ACHN (cell line): ENCODE measurements at places on chromosomes 7 and 10.
A peak's percentile ranks its signal among the peaks of the same experiment; 100 is the strongest.

DNA sequence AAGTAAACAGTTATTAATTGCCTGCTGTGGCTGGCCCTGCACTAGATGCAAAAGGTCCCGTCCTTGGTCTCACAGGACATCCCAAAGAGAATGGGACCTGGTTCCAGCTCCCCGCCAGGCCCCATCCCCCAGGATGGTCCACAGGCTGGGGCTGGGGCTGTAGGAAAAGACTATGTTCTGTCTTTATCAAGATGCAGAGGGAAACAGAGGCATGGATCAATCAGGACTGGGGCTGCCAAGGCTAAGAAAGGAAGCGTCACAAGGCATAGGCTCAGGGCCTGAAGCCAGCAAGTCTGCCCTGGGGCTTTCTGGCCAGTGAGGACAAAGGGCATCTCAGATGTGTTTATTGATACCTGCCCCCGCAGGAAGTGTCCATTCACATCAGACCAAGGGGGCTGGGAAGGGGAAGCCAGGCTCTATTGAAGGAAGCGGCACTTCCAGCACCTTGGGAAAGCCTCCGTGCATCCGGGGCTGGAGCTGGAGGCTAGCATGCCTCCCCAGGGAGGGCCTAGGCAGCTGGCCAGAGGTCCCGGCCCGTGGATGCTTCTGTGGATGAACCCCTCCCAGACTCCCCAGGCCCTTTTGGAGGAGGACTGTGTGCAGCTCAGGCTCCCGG lies 5.8 kb downstream of the VSIR start:
- no peak for DNase-seq

GRCh38 chr7:20114468-20114867 lies 102.7 kb downstream of the MACC1 start:
- no peak for DNase-seq

GRCh38 chr10:51010977-51011376 lies 63.3 kb upstream of the PRKG1 start:
- DNase-seq, result peak; percentile 48

DNA sequence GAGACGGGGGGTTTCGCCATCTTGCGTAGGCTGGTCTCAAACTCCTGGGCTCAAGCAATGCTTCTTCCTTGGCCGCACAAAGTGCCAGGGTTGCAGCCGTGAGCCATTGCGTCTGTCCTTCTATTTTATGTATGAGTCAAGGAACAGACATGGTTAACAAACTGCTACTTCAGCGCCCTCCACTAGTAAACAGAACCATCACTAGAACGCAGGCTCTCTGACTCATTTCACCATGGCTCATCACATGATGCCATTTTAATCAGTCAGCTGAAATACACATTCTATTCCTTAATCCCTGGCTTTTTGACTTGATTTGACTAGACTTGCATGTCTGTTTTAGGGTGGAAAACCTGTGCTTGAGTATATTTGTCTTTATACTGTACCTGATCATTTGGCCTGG lies 41.3 kb downstream of the CELF2 start:
- peak; percentile 29 for DNase-seq

DNA sequence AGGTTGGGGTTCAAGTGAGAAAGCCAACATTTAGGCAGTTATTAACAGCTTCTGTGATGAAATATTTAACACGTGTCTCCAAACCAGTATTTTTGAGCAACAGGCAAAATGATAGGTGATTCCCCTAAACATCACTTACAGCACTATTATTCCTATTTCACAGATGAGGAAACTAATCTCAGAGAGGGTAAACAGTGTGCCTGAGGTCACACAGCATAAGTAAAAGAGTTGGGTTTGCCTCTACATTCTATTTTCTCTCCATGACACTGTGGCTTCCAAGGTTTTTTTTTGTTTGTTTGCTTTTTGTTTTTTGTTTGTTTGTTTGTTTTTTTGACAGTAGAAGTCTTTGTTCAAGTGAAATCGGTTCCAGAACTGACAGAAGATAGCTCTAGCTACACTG lies 43.2 kb upstream of the PDCD4 start:
- no peak for DNase-seq

GRCh38 chr10:9786101-9786500 lies 1231.6 kb upstream of the CELF2 start:
- DNase-seq, result no peak

- DNase-seq, result peak; percentile 94
Observed at GRCh38 chr7:133512560-133512959, 259.7 kb downstream of the EXOC4 start.

DNA sequence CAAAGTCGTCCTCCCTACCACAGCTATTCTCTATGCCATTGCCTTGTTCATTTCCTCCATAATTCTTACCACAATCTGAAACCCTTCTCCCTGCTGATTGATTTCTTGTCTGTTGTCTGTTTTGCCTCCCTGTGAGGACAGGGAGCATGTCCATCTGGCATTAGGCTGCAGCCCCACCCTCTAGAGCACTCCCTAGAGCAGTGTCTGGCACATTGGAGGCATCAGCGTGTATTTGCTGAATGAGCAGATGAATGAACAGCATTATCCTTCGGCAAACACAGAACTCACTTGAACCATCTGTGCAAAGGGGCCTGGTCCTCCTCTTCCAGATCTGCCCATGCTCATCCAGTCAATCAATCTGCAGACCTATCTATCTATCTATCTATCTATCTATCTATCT lies 5.1 kb upstream of the DMBT1 start:
- no peak for DNase-seq

GRCh38 chr10:101859530-101859929 lies 15.9 kb upstream of the KCNIP2 start:
- DNase-seq, result no peak

DNA sequence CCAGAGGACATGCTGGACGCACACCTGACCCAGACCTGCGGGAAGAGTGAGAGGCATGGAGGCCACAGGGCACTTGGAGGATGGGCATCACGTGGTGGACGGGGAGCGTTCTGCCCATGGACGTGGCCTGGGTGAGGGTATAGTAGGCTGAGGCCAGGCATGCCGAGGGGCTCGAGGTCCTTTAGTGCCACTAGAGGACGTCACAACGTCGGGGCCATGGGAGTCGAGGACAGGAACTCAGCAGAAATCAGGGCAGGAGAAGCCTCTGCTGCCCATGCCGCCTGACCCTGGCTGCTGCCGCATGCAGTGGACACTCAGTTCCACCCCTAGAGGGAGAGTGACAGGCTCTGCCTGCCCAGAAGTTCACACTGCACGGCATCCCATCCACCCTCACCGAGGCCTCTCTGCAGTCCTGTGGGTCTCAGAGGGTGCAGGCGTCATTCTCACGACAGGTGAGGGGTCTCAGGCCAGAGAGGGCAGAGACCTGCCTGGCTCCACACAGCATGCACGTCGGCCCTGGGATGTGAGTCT lies 198.7 kb downstream of the ADARB2 start:
- no peak for DNase-seq

GRCh38 chr7:144812379-144813283 lies 23.2 kb downstream of the TPK1 start:
- DNase-seq, result no peak

DNA sequence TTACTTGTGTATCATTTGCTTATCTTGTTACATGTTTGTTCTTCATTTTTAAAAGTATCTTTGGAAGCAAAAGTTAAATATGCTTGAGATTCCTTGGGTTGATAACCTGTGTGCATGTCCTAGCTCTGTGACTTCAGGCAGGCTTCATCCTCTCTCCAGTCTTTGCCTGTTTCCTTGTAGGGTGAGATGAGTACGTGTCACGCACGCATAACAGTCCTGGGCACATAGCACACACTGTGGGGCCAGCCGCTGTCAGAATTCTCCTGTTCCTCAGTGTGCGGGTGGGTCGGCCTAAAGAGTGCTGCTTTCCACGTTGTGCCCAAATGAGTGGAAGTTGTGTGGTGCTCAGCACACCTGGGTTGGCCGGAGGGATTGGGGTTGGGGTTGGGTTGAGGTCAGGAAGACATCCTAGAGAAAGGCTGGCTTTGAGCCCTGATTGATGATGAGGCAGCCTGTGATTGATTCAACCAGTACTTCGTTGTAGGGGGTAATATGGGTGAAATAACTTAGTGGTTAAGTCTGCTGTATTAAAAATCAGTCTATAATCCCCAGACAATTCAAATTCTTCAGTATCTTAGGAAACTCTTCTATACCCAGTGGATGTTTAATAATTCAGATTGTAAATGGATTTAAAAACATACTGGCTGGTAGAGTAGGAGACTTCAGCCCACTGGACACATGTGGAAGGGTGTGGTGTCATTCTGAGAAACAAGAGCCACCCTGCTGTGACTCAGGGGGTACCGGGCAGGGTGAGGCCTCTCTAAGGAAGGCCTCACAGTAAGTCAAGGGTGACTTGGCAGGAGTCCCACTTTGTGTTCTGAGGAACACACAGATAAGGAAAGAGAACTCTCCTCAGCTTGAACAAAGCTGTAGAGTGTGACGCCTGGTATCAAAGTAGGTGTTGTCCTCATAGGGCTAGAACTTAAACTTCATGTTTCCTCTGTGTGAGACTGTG lies 54.8 kb downstream of the DAGLB start:
- DNase-seq, result peak; percentile 78

- no peak for DNase-seq
Observed at GRCh38 chr7:130387628-130388403, 7.5 kb downstream of the CPA1 start.

DNA sequence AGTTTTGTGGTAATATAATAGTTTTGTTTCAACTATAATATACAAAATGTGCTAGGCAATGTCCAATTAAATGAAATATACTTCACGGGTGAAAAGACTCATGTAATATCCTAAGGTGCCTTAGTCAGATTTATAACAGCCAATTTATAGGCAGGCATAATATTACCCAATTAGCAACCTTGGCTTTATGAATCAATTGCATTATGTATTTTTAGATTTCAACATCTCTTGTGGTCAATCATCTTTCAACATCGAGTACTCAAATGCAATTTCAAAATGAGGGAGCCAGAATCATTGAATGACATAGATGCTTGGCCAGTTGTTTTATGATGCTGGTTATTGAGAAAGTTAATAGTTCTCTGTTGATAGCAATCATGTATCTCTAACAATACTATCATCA lies 110.3 kb upstream of the SP8 start:
- no peak for DNase-seq

GRCh38 chr7:138295049-138295637 lies 164.9 kb upstream of the TRIM24 start:
- no peak for DNase-seq

- DNase-seq, result peak; percentile 47
Observed at GRCh38 chr7:152411389-152411788, 24.4 kb downstream of the KMT2C start.

- no peak for DNase-seq
Observed at GRCh38 chr10:26408858-26409494, 29.2 kb upstream of the APBB1IP start.

DNA sequence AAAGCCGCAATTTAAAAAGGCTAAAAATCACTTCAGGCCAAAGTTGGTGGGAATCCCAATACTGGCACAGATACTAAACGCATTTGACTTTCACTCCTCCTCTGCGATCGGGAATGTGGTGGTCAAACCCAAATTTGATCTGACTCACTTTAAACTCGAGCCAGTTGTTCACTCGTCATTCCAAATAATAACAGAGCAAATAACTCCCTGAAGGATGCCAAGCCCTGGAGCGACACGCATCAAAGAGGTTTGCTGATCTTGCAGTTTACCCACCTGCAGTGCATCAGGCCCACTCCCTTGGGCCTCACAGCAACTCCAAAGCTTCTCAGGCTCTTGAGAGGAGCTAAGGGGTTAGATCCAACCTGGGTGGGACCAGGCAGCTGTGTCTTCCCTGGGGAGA lies 12.2 kb downstream of the PTN start:
- DNase-seq, result no peak

DNA sequence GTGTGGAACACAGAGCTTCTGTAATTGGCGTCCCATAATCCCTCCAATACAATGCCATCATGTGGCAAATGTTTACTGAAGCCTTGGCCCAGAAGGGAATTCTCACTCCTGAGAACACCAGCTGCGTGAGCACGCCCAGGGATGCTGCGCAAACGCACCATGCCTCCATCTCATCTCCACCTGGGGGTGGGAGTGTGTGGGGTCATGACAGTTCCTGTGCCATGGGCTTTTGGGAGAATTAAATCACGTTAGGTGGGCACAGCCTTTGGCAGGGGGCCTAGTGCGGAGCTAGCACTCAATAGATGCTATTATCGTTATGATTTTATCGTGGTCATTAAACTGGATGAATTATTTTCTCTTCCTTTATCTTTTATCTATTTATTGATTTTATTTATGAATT lies 15.8 kb downstream of the WDFY4 start:
- no peak for DNase-seq

GRCh38 chr7:123522066-123522465 lies 12.3 kb downstream of the IQUB start:
- peak; percentile 88 for DNase-seq

GRCh38 chr10:48518986-48519385 lies 85.9 kb downstream of the ARHGAP22 start:
- DNase-seq, result no peak

DNA sequence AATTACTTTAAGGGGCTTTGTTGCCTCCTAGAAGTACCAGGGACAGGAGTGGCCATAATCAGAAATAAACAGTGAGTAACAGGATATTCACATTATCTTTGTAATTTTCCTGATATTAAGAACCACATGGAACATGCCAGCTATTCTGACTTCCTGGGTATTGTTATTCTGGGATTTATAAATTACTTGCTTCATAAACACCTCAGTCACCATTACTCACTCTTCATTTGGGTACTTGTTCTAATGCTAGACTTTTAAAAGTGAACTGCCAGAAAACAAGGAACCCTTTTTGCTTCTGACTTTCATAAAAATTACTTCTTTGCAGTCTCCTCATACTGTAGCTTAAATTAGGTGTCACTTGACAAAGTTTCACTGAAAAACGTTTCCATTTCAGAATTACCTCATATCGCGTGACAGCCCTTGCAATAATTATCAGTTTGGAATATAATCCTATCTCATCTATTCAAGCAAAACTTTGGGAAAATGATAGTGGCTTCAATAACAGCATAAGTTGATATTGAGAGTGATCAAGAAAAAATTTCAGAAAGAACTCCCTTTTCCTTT lies 29.8 kb downstream of the CABCOCO1 start:
- DNase-seq, result no peak

- no peak for DNase-seq
Observed at GRCh38 chr7:134179036-134180011, 52.2 kb downstream of the LRGUK start.

DNA sequence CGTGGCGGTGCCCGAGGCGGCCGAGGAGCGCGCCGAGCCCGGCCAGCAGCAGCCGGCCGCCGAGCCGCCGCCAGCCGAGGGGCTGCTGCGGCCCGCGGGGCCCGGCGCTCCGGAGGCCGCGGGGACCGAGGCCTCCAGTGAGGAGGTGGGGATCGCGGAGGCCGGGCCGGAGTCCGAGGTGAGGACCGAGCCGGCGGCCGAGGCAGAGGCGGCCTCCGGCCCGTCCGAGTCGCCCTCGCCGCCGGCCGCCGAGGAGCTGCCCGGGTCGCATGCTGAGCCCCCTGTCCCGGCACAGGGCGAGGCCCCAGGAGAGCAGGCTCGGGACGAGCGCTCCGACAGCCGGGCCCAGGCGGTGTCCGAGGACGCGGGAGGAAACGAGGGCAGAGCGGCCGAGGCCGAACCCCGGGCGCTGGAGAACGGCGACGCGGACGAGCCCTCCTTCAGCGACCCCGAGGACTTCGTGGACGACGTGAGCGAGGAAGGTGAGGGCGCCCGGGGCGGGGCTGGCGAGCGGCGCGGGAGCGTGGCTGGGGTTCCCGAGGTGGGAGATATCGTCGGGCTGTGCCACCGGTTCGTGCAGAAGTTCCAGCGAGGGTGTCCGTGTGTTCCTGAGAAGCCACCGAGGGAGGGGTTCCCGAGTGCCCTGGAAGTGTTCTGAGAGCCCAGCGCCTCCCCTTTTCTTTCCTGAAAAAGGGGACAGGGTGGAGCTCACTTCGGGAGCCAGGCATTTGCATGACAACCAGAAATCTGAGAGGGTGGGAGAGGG lies 495 bp downstream of the EIF3B start:
- peak; percentile 26 for DNase-seq
